ENCODE measurements at places on chromosomes 7 and 10.

GRCh38 chr7:128323459-128324367 is 20.0 kb downstream of the RBM28 start:
- no peak for DNase-seq

- no peak for DNase-seq
Measured at GRCh38 chr7:33753881-33754525, 151.3 kb upstream of the BMPER start.

DNA sequence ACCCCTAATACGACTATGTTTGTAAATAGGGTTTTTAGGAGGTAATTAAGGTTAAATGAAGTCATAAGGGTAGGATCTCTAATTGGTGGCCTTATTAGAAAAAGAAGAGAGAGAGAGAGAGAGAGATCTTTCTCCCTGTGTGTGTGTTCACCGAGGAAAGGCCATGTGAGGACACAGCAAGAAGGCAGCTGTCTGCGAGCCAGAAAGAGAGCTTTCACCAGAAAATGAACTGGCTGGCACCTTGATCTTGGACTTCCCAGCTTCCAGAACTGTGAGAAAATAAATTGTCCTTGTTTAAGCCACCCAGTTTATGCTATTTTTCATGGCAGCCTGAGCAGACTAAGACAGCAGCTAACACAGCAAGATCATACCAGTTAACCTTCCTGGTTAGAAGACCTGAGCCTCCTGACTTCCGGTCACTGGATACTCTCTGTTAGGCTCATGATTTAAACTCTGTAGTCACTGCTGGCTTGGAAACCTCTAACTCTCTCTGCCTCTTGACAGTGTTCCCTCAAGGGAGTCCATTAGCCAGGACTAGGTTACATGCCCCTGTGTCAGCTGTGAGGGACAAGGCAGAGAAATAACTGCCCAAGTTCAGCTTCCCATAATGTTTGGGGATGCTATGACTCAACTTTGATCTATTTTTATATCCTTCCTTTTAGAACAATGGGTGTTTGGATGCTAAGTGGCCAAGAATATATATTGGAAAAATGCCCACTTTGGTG is 102.3 kb downstream of the DYNC1I1 start:
- DNase-seq: no peak

DNA sequence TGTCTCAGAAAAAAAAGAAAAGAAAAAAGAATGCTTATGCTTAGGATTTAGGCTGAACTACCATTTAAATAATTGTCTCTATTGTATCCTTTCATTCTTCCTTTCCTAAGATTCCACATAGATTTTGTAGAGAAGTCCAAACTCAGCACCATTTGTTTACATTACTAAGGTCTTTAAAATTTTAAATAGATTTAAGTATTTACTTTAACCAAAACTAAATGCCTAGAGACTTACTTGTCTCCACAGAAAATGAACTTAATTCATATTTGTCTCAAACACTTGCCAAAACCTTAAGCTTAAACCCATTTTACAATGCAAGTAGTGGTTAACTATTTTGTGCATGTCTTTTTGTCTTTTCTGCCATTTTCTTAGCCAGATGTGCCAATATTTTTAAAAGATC is 54.1 kb upstream of the ABI1 start:
- no peak for DNase-seq

DNA sequence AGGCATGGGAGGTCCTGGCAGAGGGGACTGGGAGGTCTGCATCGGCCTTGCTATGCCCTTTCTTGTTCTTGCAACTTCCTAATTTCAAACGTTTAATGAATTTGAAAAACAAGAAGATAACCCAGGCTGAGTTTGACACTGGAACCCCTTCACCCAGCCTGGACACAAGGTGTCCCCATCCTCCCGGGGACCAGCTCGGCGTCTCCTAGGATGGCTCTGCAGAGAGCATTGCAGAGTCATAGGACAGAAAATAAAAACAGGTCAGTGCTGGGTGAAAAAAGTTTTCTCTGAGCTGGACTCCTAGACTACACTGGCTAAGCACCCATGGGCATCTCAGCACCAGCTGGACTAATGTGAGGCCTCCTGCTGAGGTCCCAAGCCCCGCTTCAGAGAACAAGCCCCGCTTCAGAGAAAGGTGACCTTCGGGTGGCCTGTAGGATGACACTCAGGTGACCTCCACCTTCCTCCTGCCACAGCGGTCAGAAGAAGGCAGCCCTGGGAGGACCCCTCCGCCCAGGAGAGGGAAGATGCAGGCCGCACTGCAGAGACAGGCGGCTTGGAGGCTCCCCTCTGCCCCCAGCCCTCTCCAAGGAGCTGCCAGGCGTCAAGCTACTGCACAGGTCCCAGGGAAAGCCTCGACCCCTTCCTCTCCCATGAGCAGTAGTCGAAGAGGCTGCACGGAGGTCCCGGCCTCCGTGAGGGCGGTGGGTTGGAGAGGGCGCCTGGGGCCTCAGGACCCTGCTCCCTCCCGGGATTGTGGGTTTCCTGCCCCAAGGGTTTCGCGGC is 9.3 kb upstream of the UNCX start:
- no peak for DNase-seq

DNA sequence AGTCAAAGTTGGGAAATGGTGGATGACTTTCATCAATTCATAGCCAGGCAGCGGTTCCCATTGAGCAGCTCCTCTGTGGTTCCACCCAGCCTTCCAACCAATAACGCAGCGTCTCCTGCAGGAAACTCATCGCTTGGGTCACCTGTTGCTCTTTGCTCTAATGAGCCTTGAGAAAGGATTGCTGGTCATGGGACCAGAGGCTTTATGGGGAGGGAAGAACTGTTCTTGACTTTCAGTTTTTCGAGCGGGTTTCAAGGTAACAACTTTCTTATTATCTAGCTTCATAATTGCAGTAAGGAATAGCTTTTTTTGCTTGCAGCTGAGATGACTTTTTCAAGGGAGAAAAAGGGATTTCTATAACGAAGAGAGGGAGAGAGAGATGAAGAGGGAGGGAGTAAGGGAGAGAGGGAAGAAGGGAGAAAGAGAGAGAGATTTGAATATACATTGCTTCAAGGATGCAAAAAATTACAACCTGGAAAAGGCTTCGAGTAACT is 405 bp upstream of the ENTPD1 start:
- no peak for DNase-seq

GRCh38 chr10:20986049-20986448 is 88.9 kb upstream of the NEBL start:
- DNase-seq: no peak

DNA sequence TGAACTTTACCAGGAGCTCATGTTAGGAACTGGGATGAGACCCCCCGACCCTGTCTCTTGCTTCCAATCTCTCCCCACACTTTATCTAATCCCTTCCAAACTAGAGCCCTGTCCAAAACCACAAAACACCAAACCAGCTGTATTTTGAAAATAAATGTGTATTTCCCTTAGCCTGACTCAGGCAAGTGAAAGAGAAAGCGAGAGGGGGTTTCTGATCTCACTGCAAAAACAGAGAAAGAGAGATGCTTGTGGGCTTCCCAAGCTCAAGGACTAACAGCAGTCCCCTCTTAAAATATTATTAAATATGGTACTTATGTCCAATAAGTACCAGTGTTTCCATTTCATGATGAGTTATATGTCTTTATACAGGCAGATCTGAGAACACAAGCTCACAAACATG is 122.0 kb downstream of the AGMO start:
- no peak for DNase-seq

DNA sequence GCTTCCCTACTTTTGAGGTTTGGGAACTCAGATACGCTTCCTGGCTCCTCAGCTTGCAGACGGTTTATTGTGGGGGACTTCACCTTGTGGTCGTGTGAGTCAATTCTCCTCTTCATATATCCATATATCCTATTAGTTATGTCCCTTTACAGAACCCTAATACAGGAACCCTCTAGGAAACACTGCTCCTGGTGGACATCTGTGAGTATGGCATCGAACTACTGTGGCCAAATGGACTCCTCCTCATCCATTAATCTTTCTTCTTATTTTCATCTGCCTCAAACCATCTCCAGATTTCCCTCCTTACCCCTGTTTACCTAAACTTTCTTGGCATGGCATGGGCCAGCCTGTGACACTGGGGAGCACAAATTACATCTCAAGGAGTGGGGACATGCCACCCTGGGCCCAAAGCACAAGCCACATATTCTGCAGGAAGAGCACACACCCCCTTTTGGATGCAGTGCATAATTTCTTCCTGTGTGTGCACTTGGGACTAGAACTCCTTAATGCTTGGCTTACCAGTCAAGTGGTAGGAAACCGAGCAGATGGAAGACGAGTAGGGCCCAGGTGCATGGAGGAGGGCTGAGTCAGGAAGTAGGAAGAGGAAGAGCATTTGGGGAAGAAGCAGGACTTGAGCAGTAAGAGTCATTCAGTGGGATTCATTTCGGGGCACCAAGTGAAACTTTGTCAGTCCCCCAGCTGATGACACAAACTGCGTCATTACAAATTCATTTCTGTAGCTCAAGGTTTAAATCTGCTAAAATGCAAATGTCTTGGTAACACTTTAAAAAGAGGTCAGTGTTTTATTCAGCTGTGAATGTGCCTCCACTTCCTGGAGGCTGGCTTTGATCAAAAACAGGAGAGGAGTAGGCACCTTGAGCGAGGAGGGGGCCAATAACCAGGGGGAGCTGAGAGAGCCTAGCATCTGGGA is 80.8 kb upstream of the PLXNA4 start:
- DNase-seq: no peak

DNA sequence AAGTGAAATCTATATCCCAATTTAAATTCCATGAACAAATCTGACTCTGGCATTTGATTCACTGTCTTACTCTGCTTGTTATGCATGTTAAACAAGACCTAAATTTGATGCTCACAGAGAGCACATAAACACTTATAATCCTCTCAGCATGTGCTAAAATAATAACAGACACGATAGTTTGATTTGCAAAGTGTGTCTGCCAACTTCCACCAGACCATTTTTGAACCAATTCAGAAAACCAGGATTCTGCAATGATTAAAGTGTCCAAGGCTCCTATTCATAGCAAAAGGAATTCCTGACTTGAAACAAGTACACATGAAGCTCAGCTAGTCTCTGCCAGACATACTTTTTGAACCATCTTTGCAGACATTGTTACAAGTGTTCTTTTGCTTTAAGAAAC is 11.2 kb downstream of the RBM20 start:
- no peak for DNase-seq

DNA sequence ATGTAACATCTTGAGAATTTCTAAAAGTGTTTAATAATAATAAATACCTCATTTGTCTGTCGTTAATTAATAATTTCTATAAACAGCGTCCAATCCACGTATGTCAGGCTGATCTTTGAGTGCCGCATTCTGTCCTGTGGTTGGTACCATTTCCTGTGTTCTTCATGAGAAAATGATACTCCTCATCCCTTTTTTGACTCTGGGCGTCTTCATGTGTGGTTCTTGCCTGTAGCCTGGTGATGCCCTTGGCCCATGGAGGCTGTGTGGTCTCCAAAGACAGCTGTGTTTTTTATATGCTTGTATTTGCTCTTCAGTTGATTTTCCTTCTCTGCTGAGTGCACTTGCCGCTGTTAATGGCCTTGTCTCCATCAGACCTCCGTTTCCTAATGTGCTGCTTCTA is 31.5 kb downstream of the GLRX3 start:
- no peak for DNase-seq

DNA sequence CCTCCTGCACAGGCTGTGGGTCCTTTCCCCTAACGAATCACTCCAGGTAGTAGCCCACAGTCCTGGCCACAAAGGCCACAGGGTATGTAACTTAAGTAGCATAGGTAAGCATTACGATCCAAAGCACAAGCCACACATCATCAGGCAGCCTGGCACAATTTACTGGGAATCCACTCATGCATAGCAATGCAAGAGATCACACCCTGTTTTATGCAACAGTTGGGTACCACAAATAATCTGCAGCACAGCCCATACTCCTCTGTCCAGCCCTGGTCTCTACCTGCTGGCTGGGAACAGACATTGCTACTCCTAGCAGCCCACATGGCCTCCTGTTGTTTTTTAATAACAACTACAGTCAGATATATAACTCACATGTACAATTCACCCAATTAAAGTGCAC is 34.3 kb downstream of the SRPK2 start:
- no peak for DNase-seq

- DNase-seq: no peak
Measured at GRCh38 chr7:16068183-16068582, 353.2 kb downstream of the CRPPA start.

DNA sequence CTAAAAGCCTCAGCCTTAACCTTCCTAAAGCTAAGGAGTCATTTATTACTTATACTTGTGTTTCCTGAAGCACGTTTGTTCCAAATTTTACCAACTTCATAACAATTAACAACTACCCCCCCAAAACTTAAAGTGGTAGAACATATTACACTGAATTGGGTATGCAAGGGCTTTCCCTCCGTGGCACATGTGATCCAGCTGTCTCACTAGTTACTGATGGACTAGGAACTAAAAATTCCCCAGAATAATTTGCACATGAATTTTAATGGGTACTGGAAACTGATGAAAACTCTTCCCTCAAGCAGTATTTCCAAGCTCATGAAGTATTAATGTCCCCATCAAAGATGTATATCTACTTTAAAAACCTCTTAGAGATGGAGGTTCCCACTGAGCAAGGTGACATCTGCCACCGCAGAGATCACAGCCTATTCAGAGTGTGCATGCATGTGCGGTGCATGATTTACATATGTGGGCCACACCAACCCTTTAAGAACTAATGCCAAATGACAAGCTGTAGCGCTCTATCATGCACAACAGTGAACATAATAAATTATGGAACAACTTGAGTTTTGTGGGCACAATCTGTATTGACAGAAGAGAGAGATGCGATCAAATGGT is 139.9 kb upstream of the ADCY1 start:
- DNase-seq: no peak

DNA sequence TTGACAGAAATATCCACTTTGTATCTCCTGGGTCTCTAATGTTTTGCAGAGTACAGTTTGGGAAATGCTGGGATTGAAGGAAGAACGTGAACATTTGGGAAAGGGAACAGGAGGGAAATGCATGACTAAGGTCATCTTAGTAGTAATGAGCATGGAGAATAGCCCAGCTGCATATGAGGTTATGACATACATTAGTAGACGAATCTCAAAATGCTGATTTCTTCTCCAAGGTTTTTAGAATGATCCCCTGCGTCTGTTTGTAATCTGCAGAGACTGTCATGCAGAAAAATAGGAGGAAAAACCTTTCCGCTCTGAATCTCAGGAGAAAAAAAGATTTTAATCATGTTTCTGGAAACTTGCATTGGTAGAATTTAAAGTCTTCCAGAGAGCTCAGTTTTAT is 133.6 kb downstream of the PPP1R9A start:
- no peak for DNase-seq
